ENCODE measurements at places on chromosomes 4 and X.

GRCh38 chr4:122898370-122899150 is 23.8 kb downstream of the NUDT6 start:
- DNase-seq, result no peak

DNA sequence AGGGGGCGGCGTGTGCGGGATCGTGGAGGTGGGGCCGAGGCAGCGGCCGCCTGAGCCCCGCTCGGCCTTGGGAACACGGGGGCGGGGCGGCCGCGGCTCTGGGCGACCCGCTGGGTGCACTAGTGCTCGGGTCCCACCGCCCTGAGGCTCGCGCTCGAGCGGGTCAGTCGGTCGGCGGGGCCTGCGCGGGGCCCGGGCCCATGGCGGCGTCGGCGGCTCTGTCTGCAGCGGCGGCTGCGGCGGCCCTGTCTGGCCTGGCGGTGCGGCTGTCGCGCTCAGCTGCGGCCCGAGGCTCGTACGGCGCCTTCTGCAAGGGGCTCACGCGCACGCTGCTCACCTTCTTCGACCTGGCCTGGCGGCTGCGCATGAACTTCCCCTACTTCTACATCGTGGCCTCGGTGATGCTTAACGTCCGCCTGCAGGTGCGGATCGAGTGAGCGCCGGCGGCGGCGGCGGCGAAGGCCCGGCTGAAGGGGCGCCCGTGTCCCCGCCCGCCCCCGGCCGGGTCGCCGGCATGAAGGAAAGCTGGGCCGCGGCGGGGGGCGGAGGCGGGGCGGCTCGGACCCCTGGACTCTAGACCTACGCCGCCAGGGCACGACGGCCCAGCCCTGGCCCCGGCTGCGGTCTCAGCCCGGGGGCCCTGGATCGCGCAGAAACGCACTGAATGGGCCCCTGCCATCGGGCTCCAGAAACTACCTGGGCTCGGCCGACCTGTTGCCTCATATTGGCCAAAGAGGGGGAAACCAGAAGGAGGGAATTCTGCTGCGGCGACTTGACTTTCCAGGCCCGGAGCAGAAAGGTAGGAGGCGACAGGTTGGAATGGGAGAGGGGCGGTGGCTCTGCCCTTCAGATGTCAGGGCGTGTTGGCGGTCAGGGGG is at the start of gene SMIM10L2A:
TSS of gene SMIM10L2A (plus strand) at position 13 of the 878 bp plus-strand sequence. CDS start at position 201, 188 bp downstream.
- no peak for DNase-seq

DNA sequence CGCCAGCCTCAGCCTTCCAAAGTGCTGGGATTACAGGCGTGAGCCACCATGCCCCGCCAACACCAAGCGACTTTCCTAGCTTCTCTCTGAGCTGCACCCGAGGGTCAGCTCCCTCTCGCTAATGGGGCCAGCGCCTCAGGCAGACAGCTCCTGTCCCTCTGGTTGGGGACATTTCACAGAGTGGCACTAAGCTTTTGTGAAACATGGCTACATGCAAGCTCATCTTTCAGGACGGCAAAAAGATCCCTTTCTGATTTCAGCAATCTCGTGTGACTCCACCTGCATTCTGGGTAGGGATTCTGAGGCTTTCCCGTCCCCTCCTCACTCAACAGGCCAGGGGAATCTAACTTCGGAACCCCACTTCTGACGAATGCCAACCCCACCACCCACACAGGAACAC is 31.0 kb upstream of the C4orf50 start:
- DNase-seq, result no peak

- no peak for DNase-seq
Measured at GRCh38 chr4:168795346-168795745, 214.7 kb downstream of the CBR4 start.

DNA sequence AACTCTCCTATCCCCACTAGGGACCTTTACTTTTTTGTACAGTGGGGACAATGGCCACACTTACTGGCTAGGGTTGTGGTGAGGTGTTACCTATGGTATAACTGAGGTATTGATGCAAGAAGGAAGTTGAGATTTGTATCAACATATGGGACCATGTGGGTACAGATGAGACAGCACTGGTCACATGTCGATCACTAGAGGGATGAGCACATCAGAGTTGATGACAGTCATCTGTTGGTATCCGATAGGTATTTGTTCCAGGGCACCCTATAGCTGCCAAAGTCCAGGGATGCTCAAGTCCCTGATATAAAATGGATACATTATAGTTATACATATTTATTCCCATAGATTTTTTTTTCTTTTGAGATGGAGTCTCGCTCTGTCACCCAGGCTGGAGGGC is 12.6 kb upstream of the SLC10A3 start:
- DNase-seq, result no peak

DNA sequence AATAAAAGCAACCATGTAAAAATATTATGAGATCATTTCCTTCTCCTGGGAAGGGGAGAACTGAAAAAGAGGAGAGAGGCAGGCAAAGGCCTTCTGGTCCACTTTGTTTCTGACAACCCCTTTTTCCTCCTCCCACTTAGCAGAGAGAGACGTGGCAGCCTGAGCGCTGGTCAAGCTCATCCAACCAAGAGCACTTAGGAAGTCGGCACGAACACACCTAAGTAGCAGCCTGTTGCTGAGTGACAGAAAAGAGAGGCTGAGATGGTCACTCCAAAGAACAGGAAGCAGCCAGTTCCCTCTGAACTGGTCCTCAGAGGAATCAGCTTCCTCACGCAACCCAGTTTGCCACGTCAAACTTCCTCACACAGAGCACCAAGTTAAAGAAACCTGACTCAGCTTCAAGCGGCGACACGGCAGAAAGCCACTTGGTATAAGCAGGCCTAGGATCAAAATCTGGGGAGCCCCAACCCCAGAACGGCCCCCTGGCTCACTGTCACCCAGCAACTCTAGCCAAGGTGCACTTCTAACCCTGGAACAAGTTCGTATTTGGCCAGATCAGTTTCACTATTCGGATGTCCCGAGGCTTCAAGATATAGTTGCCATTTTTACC is 861 bp downstream of the SEC24D start:
- DNase-seq, result peak; percentile 36

DNA sequence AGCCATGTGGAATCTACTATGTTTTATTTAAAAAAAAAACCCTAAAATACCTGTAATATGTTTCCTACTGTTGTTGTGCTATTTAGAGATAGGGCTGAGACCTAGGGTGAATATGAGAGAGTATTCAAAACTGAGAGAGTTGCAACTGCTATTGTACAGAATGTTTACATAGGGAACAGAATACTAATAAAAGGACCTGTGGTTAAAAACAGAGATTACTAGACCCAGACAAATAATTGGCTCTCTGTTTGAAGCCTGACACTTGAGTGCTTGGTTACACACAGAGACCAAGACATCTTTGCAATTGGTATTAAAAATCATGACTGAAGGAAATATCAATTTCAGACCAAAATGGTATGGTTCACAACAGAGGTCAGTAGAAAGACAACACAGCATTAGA is 278.9 kb upstream of the GIMD1 start:
- no peak for DNase-seq

DNA sequence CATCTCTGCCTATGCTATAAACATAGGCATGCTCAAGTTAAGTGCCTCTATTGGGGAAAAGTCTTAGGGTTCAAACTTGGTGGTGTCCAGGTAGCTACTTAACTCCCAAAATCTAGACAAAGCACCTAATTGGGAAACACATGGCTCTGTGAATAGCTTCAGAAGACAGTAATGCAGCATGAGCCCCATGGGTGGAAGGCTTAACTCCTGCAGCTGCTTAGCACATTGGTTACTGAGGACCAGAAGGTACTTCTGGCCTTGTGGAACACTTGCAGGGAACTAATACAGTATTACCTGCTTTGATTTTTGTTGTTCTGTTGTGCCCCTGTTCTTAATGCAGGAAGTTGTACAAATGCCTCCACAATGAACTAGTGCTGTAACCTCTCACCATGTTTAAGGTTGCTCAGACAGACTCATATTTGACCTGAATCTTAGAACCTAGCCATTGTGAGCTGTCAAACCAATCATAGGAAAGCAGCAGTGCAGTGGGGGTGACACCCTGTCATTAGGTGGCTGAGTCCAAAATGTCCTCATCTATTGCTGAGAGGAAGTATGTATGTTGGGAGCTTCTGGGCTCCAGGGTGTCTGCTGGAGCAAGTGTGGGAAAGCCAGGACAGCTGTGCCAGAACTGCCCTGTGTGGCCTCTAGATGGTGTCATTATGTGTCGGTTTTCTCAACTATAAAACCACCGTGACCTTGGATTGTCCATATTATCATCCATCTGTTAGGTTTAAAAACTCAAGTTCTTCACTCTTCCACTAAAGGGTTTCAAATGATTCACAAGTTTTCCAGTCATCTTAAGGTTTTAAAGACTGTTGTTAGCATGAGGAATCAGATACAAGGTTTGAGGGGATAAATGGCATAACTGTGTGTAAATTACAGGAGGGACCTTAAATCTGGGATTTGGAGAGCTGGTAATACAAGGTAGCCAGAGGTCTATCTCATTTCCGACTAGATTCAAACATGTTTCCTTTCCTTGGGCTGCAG is 69.9 kb upstream of the WDR1 start:
- DNase-seq, result no peak

GRCh38 chrX:154396973-154397887 is 947 bp upstream of the RPL10 start:
- DNase-seq, result peak; percentile 59

GRCh38 chrX:41209853-41210252 is 124.1 kb upstream of the DDX3X start:
- no peak for DNase-seq

DNA sequence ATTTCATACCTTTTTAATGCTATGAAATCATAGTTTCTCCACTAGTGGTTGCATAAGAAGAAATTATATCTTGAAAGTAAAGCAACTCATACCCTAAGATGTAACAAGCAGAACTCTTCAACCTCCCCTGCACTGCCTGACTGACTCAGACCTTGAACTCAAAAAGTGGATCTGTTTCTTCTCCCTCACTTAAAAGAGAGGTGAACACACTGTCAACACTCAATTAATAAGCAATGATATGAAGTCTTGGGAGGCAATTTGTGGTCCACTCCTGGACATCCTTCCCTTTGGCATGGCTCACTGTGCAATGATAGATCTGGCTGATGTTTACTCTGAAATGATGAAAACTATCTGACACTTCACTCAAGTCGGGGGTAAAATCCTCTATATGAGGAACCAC is 282.0 kb upstream of the DKK2 start:
- DNase-seq, result no peak

- DNase-seq, result no peak
Measured at GRCh38 chrX:69362856-69363255, 141.3 kb upstream of the NALF2 start.

GRCh38 chr4:150497612-150498011 is 84.3 kb upstream of the MAB21L2 start:
- DNase-seq, result no peak

- DNase-seq, result no peak
Measured at GRCh38 chr4:39750216-39750615, 52.3 kb downstream of the UBE2K start.

DNA sequence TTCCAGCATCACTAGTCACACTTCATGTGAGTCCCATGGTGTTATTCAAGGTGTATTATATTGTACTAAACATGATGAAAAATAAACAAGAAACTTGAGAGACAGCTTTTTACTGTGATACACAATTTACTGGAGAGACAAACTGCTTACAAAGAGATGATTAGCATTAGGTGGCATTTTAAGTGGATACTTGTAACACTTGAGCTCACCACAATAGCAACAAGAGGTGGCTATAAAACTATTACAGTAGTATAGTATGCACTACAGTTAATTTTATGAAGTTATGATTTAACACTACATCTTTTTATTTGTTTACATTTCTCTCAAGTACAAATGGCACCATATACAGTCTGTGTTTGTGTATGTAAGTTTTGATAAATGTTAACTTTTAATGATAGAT is 246.6 kb downstream of the PARM1 start:
- no peak for DNase-seq

DNA sequence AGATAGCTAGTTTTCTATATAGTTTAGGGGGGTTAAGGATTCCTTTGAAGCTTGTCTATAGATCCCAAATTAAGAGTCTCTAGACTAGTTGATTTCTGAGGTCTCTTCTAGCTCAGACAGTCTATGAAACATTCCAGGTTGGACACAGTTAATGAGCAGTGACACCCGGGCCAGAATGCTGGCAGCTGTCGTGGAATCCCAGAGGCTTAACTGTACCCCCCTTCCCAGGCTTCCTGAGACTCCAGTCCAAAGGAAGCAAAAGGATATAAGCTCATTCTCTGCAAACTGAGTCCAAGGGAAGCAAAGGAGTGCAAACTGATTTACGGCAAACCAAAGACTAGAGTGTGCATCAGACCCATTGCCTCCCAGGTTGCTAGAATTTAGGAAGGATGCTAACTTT is 62.9 kb downstream of the DCX start:
- no peak for DNase-seq

- no peak for DNase-seq
Measured at GRCh38 chr4:84341559-84341958, 157.5 kb downstream of the NKX6-1 start.
